ENCODE measurements at places on chromosomes 2 and 18.

GRCh38 chr18:61435064-61435652 lies 101.9 kb downstream of the CDH20 start:
- no peak for DNase-seq

GRCh38 chr18:4125224-4125623 lies 329.9 kb downstream of the DLGAP1 start:
- peak; percentile 35 for DNase-seq

DNA sequence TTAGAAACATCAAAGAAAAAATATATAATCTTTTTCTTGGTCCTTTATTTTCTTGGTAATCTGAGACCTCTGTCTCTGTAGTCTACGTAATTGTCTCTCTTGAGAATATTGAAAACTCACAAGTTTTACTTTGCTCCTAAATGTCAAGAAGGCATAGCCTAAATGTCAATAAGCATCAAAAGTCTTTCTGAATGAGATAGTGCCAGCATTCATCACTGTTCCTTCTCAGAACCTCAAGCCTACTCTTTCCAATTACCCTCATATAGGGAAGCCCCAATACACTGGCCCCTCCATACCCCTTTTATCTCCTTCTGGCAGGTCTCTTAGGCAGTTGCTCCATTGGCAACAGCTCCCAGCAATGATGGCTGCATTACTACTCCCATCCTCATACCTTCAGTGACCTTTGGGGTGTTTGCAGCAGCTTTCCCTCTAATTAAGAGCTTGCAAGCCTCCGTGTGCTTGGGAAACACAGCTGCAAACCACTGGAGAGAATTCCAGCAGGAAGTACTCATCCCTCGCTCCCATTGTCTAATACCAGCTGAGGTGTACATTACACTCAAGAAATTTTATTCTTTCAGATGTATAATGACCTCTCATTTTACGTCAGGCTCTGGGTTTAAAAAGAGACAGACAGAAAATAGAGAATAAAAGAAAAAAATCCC lies 95.8 kb downstream of the KYNU start:
- DNase-seq = no peak

- no peak for DNase-seq
Measured at GRCh38 chr2:74554820-74555531, 456 bp downstream of the DOK1 start.

DNA sequence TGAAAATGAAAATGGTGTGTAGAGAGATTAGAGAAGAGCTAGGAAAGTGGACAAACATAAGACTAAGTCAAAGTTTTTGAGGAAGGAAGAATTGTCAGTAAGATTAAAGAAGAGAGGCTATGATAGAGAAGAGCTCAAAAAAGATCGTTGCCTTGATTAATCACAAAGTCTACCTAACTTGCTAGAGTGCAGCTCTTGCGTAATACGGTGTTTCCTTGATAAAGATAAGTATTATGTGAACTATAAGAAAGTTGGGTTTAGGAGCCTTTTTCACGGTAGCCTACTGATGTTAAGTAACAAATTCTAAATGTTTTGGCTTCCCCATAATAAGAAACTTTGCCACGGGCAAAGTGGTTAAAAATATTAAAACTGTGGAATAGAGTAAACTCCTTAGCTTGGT lies 226.4 kb upstream of the NRXN1 start:
- DNase-seq = no peak

GRCh38 chr2:234911271-234911670 lies 40.5 kb upstream of the SH3BP4 start:
- no peak for DNase-seq

DNA sequence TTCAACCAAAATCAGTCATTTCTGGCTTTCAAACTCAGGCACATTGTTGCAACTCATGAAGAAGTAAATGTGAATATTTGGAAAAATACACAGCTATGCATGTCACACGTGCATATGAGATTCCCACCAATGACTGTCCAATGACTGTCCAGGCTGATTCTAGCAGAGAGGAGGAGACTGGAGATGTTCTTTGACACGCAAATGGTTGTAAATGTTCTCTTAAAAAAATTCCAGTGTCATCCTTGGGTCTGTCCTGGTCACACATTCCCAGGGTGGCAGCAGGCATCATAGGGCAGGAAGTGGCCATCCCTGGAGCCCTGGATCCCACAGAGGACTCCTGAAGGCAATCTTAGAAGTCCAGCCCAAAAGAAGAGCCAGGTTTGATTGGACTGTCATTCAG lies 40.9 kb downstream of the TWIST2 start:
- DNase-seq = no peak

DNA sequence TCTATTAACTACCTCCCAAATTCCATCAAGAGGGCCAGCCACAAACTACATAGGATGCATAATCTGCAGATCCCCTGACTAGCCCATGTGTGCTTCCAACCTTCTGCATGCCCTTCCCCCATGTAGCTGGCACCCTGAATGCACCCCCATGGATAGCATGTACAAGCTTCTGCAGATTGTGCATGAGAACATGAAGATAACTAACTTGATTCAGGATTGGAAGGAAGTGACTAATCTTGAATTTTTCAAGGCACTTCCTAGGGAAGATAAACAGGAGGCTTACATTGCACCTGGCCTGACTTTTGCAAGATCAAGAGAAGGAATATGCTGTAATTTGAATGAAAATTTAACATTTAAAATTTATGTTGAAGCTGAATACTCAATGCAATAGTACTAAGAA lies 66.7 kb downstream of the CDC42EP3 start:
- no peak for DNase-seq

- no peak for DNase-seq
Measured at GRCh38 chr18:7730682-7731081, 163.6 kb downstream of the PTPRM start.

DNA sequence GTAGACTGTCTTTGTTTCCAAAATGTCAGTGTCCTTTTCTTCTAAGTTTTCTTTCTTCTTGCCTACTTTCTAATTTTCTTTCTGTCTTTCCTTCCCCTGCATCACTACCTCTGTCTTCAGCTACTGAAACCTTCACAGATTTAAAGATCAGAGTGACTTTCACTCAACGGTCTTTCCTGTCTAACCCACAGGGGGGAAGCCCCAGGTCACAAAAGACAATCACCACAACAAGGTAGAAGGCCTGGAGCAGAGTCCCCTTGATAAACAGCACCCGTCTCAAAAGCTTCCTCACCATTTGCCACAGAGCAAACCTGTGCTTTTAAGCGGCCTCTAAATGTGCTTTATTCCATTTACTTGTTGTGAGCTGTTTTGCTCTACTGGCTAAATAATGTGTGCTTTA lies 665.4 kb downstream of the BCL11A start:
- DNase-seq = no peak

DNA sequence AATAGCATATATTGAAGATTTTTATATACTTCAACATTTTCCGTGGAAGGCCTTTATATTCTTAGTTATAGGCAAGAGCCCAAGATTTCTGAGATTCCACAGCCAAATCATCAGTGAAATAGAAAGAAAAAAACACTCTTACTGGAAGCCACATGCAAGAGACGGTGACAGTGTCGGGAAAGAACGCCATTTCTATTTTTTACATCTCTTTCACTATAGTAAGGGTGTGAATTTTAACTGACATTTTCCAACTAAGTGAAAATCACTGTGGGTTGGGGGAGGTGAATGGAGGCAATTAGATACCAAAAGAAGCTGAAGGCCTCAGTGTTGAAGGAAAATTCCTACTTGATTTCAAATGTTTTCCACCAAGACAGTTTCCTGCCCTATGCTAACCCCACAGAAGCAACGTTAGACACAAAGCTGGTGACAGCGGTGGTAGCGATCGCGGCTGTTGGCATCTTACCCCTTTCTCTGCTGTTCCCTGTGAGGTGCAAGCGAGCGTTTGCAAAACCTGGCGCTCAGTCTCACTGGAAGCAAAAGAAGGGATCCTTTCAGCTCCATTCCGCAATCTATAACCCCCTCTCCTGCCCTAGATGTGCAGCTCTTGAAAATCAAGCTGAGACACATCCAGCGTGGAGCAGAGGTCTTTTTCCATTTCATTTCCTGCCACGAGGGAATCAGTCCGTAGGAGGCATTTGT lies 20.0 kb downstream of the ID2 start:
- no peak for DNase-seq

- DNase-seq = peak; percentile 57
Measured at GRCh38 chr2:231709981-231710798, 1.9 kb downstream of the PTMA start.

- no peak for DNase-seq
Measured at GRCh38 chr2:195601361-195601760, 55.7 kb upstream of the SLC39A10 start.

- DNase-seq = no peak
Measured at GRCh38 chr2:173159791-173160463, 84.3 kb downstream of the MAP3K20 start.

GRCh38 chr2:119426801-119427395 lies 4.8 kb upstream of the TMEM37 start:
- DNase-seq = no peak

DNA sequence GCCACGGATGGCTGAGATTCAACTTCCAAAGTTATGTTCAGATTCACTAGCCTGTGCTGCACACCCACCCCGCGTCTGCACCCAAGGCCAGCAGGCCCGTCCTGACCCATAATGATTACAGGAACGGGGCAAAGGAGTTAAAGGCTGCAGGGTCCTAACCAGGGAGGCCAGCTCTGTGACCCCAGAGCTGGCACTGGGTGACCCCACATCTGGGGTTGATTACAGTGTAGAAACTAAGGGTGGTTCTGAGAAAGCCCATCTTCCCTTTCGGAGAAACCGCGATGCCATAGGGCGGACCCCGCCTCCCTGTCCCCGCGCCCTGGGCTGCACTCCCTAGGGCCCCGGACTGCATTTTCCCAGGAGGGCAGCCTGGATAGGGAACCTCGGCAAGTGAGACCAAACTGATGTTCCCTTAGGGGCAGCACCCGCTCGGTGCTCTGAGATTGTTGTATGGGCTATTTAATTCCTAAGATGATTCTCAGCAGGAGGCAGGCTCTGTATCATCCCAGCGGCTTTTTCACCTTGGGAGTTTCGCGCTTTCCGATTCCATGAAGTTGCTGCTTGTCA lies 2.2 kb upstream of the GPR148 start:
- DNase-seq = no peak

DNA sequence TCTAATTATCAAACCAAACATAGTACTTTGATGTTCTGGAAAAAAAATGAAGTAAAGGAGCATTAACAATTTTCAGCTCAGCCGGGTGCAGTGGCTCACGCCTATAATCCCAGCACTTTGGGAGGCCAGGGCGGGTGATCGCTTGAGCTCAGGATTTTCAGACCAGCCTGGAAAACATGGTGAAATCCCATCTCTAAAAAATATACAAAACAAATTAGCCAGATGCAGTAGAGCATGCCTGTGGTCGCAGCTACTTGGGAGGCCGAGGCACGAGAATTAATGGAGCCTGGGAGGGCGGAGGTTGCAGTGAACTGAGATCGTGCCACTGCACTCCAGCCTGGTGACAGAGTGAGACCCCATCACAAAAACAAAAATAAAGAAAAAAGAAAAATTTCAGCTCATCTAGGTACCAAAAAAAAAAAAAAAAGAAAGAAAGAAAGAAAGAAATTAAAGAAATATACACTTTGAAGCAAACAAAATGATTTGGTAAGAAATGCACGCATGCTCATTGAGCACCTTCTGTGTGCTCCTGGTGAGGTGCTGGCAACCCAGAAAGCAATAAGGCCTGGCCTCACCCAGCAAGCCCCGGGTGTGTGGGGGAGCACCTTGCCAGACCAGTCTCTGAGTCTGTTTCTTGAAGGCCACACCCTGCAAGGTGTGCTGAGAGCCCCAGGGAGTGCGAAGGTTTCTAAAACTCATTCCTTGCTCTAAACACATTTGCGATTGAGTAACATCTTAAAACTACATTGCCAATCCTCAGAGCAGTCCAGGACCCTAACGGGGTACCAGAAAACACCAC lies 133.5 kb downstream of the TFCP2L1 start:
- no peak for DNase-seq

DNA sequence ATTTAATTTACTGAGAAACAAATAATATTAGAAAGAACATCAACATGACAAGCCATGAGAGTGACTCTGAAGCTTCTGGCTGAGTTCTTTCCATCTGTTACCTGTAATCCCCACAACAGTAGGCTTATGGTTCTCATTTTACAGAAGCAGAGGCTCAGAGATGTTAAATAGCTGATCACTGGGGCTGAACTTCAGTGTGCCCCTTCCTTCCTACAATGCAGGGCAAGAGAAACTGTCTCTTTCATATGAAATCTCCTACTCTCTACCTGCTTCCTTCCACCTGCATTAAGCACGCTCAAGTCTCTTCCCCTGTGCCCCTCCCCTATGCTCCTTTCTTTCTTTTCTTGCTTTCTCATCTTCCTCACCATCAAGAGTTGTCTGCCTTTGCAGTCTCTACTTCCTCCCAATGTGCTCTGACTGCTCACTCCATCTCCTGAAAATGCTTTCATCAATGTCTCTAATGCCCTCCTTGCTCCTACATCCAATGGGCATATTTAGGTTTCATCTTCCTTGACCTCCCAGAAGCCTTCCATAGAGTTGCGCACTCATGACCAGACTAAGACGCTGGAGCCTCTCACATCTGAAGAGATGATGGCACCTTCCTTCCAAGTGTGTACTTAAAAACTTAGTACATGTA lies 23.7 kb downstream of the APOB start:
- DNase-seq = no peak

GRCh38 chr18:24388957-24389356 lies 8.7 kb downstream of the OSBPL1A start:
- no peak for DNase-seq

DNA sequence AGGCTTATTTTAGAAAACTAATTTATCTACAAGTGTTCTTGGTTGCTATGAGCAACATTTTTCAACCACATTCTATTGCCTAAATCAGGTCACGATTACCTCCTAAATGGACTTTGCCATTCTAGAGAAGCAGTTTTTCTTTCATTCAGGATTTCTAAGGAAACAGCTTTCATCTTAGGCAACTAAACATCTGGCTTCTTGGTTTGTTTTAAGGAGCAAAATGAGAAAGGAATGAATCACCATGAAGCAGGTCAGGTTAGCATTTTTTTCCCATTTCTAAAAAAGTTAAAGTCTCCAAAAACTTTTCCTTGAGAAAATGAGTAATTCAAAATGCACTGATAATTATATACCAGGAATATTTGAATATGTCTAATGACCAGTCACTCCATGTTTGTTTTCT lies 114.8 kb downstream of the GAREM1 start:
- DNase-seq = no peak

GRCh38 chr2:20422402-20423271 lies 24.2 kb upstream of the RHOB start:
- DNase-seq = no peak

DNA sequence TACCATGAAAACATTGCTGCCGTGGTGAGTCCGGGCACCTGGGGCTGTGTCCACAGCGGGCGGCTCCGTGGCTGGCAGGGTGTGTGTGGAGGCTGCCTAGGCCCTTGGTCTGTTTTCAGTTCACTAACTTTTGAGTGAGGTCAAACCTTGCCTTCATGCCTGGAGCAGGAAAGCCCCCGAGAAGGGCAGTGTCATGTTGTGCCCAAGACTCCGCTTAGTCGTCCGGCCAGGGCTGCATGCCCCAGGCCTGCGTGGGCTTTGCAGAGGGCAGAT lies 24.1 kb downstream of the MAL start:
- DNase-seq = no peak

GRCh38 chr2:99480390-99480789 lies 9.4 kb downstream of the REV1 start:
- DNase-seq = no peak

GRCh38 chr2:60641811-60642788 lies 88.6 kb upstream of the BCL11A start:
- no peak for DNase-seq

All from NCI-H1092 (cell line).